M059J (cell line): ENCODE measurements at places on chromosomes 7 and 10. TPM values are rescaled to one million over a fixed set of nuclear protein-coding genes. Genes with fewer than 3 reads are reported as not detected.

DNA sequence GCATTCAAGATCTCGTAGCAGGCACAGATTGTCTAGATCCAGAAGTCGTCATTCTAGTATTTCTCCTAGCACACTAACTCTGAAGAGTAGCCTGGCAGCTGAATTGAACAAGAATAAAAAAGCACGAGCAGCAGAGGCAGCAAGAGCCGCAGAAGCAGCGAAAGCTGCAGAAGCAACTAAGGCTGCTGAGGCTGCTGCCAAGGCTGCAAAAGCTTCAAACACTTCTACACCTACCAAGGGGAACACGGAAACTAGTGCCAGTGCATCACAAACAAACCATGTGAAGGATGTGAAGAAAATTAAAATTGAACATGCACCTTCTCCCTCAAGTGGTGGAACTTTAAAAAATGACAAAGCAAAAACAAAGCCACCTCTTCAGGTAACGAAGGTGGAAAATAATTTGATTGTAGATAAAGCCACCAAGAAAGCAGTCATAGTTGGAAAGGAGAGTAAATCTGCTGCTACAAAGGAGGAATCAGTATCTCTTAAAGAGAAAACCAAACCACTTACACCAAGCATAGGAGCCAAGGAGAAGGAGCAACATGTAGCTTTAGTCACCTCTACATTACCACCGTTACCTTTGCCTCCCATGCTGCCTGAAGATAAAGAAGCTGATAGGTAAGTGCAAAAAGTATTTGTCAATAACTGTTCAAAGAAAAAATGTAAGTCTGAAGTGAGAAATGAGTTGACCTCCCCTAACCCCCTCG lies 37.7 kb downstream of the CDK13 start:
- DNase-seq: no peak

- no peak for DNase-seq
These were observed 637.4 kb downstream of the LRMDA start for GRCh38 chr10:76068856-76069255.

Gene AKR1C1
- total RNA-seq: 25.7 and 25.8 TPM in 2 replicates

- DNase-seq: peak; percentile 14
These were observed 330.3 kb downstream of the HGF start for GRCh38 chr7:81439591-81439990.

Gene PAX4
- not detected in 2 replicates for total RNA-seq

Gene IFIT1
- total RNA-seq: 733 and 788 TPM in 2 replicates

- DNase-seq: peak; percentile 70
These were observed 39.3 kb upstream of the CDK6 start for GRCh38 chr7:92875719-92876118.

DNA sequence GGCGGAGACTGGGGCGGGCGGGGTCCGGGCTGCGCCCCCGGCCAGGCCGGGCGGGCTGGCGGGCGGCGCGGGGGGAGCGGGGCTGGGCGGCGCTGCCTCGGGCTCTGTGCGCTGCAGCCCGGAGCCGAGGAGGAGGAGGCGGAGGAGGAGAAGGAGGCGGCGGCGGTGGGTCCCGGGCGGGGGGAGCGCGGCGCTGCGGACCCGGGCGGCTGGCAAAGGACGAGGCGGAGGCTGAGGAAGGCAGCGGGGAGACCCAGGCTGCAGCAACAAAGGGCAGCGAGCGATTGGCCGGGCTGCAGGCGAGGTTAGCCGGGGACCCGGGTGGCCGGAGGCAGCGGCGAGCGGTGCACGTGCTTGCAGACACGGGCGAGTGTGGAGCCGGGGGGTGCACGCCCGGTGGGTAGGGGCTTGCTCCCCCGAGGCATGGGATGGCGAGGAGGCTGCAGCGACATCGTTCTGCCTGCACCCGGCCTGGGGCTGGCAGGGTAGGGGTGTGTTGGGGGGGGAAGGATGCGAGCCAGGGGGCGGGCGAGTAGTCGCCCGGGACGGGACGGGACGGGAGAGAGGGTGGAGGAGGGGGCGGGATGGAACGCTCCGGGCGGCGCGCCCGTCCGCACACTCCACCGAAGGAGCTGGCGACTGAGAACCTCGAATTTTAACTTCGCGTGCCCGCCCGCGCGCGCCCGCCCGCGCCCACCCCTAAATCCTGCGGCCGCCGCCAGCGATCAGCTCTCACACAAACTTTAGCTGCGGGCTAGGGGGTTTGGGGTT lies 844 bp upstream of the KAT6B start:
- DNase-seq: no peak

- DNase-seq: peak; percentile 77
These were observed 54.2 kb upstream of the SVIL start for GRCh38 chr10:29689001-29689400.
